ENCODE measurements at places on chromosomes 4 and X.

- peak; percentile 66 for DNase-seq
Measured at GRCh38 chr4:123361195-123361861, 35.3 kb upstream of the SPRY1 start.

GRCh38 chr4:140027101-140027500 is 126.9 kb downstream of the MAML3 start:
- no peak for DNase-seq

DNA sequence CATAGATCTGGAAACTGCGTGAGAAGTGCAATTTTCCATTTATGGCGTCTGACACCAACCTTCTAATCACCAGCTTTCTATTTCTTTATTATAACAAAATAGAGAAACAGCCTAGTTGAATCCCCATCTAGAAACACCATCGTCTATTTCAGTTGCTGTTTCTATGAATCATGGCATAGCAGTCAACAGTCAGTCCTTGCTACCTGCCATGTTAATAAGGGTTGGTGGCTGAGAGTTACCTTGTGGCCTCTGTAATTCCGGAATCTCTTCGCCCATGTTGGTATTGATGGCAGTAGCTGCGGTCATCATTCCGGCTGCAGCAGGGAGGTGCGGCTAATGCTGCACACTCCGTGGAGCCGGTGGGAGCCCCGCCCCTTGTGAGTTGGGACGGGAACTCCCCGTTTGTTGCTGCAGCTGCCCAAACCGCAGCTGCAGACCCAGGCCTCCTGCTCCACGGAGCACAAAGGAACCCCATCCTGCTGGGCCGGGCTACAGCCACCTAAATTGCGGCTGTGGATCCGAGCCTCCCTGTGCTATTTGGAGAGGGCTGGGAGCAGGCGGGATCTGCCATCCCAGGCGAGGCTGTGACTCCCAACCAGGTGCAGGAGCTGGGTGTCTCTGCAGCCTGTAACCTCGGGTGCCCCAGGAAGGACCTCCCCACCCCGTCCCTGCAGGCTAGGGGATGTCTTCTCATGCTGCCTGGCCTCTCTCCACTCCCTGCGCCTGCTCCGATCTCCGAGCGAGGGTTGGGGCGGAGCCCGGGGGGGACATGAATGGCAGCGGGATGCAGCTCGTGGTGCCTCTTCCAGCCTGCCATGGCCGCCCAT is 115.4 kb upstream of the STK26 start:
- no peak for DNase-seq

DNA sequence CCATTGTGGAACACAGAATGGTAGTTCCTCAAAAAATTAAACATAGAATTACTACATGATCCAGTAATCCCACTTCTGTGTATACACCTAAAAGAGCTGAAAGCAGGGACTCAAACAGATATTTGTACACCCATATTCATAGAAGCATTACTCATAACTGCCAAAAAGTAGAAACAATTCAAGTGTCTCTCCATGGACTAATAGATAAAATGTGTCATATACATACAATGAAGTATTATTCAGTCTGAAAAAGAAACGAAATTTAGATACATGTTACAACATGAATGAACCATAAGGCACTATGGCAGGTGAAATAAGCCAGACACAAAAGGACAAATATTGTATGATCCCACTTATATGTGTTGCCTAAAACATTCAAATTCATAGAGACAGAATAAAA is 145.1 kb downstream of the ANTXR2 start:
- no peak for DNase-seq

GRCh38 chr4:147860960-147861359 is 129.1 kb downstream of the ARHGAP10 start:
- DNase-seq: no peak

GRCh38 chrX:8688776-8689175 is 43.2 kb downstream of the ANOS1 start:
- no peak for DNase-seq

DNA sequence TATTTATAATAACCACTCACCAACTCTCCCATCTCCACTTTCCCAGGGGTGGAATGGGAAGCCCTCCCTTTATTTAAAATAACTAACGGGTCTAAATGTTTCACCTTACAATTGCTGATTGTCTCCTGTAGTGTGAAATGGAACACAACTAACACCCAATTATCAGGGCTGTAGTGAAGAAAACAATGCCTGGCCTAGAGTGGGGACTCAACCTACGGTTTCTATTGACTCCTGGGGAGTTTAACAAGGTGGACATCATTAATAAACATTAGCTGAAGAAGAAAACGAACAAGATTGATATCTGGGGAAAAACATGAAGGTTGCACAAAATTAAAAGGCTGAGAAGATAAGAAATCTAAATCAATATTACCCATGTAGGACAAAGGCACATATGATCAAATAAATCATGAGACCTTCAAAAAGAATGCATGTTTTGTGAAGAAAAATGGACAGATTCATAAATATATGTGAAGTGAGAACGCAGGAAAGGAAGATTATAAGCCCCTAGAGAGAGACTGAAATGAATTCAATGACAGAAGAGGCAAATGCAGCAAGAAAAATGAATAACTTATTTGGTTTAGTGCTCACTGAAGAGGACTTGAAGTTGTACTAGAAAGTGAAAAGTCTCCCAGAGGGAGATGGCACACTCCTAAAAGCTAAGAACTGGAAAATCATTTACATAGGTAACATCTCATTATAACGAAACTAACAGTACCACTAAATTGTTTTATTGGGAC is 593.0 kb upstream of the AADAT start:
- no peak for DNase-seq

- no peak for DNase-seq
Measured at GRCh38 chrX:1336948-1337779, 579 bp downstream of the IL3RA start.

- DNase-seq: no peak
Measured at GRCh38 chr4:14000091-14000814, 372.7 kb upstream of the BOD1L1 start.

- DNase-seq: no peak
Measured at GRCh38 chr4:88166608-88167007, 8.2 kb upstream of the ABCG2 start.

- no peak for DNase-seq
Measured at GRCh38 chr4:73410916-73411730, 7.0 kb downstream of the ALB start.

- peak; percentile 93 for DNase-seq
Measured at GRCh38 chr4:150237110-150237872, 159.0 kb downstream of the DCLK2 start.

DNA sequence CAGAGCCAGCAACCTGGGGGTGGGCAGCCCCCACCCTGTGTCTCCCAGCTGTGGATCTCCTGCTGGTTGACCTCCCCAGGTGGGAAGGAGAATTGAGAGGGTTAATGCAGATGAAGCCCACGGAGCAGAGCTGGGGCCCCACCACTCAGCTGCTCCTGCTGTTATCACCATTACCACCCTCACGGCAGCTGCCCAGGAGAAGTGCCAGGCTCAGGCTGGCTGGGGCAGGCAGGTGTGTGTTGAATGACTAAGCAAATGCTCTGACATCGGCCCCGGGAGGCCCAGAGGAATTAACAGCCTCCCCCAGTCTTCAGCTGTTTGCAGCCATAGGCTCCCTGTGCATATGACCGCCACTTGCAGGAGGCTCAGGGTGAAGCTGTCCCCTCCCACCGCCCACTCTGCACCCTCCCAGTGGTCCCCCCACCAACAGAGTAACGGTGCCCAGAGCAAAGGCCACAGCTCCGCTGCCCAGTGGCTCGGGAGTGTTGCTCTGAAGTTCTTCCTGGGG is 133.8 kb downstream of the CPZ start:
- DNase-seq: no peak

DNA sequence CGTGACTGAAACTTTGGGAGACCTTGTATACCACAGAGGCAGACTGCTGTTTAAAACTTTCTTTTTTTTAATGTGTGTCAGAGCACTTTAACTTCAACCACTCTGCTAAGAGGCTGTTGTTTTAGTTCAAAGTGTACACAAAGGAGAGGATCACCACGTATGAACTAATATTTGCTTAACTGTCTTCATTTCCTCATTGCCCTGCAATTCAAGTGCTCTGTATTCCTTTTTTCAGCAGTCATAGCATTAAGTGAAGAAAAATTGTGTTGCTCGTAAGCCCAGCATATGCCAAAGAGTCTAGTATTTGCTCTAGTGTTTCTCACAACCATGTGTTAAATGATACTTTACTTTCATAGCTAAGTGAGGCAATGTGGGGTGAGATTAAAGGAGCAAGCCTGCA is 63.0 kb upstream of the HHIP start:
- no peak for DNase-seq

- DNase-seq: no peak
Measured at GRCh38 chrX:119982145-119982544, 38.6 kb upstream of the NKAP start.

All from HFF-Myc (cell line).